ENCODE measurements at places on chromosomes 2 and 18. TPM values are rescaled to one million over a fixed set of nuclear protein-coding genes. Genes with fewer than 3 reads are reported as not detected.

Gene SLC30A3
- total RNA-seq = 2.5 TPM

Gene ARMC9
- 33.8 TPM for total RNA-seq

Gene MTCL1
- total RNA-seq = 45.1 TPM

Gene RAB31
- total RNA-seq = 20.9 TPM

Gene PRSS56
- not detected for total RNA-seq

Gene SLC11A1
- total RNA-seq = 0.04 TPM

- DNase-seq = no peak
Measured at GRCh38 chr2:85937069-85937439, 48.3 kb upstream of the ST3GAL5 start.

- peak; percentile 65 for DNase-seq
Measured at GRCh38 chr18:76923485-76924085, 101.2 kb downstream of the ZNF236 start.

DNA sequence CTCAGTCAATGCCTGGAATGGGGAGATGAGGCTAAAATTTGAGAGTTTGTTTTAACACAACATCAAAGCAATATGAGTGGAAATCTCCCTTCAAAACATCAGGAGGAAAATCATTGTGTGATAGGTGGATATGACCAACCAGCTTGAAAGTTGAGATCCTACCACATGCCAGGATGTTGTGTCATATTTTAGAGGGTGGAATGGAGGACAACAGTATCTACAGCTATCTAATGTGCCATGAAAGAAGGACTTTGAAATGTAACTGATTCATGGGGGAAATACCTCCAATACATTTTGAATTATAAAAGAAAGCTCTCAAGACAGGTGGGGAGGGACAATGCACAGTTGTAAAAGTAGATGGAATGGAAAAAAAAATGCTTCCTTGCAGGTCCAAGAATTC lies 87.8 kb downstream of the SP100 start:
- no peak for DNase-seq

DNA sequence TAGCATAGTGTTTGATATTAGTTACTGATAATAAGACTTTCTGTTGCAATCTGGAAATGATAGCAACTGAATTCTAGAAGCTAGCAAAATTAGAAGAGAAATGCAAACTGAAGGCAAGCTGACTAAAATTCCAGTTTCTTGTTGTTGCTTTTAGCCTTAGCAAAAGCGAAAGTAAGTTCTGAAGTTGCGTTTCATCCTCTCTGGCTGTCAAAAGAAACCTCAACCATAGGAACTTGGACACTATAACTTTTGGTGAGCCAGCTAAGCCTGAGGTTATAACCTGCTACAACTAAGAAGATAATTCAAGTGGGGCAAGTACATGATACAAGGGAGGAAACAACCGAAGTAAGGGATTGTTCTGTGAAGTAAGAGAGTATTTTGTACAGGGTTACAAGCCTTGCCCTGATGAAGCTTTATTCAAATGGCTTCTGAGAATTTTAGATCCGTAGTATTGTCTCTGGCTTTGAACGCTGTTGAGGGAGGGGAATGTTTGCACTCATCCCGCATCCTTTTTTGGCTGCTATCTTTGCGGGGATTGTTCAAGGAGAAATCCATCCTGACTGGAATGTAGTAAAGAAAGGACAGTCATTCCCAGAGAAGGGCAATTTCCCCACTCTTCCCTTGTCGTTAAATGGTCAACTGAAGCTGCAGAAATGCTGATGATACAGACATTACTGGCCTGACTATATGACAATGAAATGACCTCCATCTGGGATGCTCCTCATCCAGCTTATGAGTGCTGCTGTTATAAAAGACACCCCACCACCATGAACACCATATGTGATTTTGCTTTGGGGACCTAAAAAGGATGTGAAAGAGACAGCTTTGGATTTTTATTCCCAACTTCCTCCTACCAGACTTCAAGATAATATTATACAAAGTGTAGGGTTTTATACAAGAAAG lies 7.0 kb upstream of the TMX3 start:
- no peak for DNase-seq

- no peak for DNase-seq
Measured at GRCh38 chr18:22303927-22304326, 113.8 kb downstream of the CTAGE1 start.

DNA sequence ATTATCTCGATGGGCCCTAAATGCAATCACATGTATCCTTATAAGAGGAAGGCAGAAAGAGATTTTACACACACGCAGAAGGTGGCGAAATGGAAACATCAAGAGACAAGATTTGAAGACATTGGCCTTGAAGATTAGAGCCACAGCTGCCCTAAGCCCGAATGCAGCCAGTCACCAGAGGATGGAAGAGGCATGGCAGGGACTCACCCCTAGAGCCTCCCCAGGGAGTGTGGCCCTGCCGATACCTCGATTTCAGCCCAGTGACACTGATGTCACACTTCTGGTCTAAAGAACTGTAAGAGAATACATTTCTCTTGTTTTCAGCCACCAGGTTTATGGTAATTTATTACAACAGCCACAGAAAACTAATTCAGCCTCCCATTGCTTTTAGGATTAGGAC lies 17.4 kb downstream of the TTC39C start:
- DNase-seq = no peak

DNA sequence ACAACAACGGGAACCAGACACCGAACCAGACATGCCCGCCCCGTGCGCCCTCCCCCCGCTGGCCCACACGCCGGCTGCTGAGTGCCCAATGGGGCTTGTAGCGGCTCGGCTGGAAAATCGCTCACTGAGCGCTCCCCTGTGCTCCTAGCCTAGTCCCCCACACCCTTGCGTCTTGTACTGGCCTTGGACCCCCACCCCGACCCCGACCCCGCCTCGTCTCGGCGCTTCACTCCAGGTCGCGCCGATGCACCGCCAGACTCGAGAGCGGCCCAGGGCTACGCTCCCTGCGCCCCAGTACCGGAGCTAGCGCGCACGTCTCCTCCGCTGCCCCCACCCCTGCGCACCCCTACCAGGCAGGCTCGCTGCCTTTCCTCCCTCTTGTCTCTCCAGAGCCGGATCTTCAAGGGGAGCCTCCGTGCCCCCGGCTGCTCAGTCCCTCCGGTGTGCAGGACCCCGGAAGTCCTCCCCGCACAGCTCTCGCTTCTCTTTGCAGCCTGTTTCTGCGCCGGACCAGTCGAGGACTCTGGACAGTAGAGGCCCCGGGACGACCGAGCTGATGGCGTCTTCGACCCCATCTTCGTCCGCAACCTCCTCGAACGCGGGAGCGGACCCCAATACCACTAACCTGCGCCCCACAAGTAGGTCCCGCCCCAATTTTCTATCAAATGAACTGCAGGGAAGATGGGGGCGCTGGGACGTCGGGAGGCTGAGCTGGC lies 1.5 kb downstream of the GAD1 start:
- DNase-seq = peak; percentile 55

DNA sequence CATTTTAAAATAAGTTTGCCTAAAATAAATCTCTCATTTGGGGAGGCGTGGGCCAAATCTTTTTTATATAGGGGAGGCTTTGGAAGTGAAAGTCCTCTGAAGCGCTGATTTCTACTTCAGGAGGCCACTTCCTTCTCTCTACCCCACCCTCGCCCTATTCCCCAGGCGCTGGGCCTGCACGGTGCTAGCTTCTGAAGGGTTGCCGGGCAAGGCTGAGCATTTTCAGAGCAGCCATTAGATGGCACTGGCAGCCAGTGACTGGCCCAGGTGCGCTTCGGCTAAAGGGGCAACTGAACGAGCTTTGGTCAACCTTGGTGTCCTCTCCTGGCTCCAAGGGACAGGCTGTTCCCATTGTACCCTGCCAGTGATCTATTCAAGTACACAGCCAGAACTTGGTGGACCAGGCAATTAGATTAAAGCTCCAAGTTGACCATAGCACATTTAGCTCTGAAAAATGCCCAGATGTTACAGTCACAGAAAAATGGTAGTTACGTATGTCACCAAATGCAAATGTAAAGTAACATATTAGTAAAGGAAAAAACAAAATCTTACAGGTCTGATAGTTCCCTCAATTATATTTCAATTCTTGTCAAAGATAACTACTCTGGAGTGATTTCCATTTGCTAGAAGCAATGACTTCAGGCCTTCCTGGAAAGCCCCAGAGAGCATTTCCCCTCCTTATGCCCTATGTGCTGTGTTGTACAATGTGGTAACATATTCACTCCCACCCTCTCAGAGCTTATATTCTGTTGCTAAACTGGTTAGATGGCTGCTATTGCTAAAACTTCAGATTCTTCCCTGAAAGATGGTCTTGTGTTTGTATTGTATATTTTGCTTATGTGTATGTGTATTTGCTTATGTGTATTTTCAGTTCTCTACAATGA lies 2.1 kb downstream of the POMC start:
- peak; percentile 79 for DNase-seq

Measured in H9 (cell line).